Adipocyte (in vitro differentiated cells): ENCODE measurements at places on chromosomes 16 and 17.
A peak's percentile ranks its signal among the peaks of the same experiment; 100 is the strongest.

- DNase-seq = no peak
Observed at GRCh38 chr17:9279893-9280292, 258.6 kb downstream of the NTN1 start.

GRCh38 chr16:8178271-8178670 is 412.0 kb downstream of the TMEM114 start:
- DNase-seq = no peak

DNA sequence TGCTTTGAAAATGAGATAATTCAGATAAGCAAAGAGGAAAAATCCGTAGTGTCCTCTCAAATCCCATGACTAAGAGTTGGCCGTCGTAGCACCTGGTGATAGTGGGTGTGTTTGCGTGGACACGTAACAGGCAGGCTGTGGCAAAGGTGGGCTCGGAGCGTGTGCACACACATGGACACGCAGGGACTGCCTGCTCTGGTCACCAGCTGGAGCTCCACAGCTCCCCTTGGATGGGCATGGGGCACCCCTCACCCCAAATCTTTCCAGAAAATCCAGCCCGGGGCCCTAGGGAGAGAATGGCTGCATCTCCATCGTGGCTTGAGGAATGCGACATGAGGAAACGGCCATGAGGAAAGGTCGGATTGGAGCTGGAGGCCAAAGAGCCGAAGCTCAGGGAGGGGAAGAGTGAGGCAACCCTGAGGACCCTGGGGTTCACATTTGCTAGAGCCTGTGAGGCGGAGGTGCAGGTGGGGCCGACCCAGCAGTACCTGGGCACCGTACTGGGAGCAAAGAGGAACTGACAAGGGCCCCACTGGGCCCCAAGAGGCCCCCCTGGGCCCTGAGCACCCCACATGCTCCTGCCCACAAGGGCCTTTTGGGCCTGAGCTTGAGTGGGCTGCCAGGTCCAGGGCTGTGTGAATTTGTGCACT is 51.6 kb downstream of the DNAH17 start:
- DNase-seq = no peak

- DNase-seq = peak; percentile 99
Observed at GRCh38 chr17:21286066-21286770, 1.7 kb downstream of the MAP2K3 start.

GRCh38 chr17:19738757-19739156 is 9.3 kb downstream of the ALDH3A1 start:
- no peak for DNase-seq

- no peak for DNase-seq
Observed at GRCh38 chr17:18967916-18968315, 16.0 kb downstream of the SLC5A10 start.

DNA sequence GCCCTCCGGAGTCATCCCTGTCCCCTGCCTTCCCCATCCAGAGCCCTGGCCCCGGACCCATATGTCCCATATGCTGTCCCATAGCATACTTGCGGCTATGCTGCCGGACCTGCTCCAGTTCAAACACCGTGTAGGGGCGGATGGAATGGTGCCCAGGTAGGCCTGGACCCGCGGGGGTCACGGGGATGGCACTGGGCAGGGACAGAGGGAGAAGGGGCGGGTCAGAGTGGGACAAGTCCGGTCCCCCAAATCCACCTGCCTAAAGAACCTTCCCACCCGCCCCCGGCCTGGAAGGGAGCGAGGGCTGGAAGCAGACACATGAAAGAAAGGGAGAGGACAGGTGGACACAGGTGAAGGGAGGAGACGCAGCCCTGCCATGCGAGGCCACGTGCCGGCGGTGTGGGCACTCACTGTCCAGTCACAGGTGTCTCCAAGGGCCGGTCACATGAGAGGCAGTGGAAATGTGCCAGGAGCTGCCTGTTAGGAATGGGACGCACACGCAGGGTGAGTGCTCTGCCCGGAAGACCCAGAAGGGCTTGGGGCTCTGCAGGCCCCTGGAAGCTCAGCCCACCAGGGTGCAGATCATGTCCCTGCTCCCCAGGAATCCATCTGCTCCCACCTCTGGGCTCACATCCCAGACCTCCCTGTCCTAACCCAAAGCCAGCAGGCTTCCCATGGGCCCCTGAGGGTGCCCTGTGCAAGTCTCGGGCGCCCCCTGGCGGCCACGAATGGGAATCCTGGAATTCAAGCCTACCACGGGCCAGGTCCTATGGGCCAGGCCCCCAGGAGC is 14.0 kb downstream of the UBALD2 start:
- DNase-seq = peak; percentile 93

- DNase-seq = no peak
Observed at GRCh38 chr17:28528327-28529012, 22.3 kb downstream of the FOXN1 start.

GRCh38 chr16:50121278-50121677 is 31.8 kb upstream of the TENT4B start:
- no peak for DNase-seq

GRCh38 chr17:42311240-42312034 is 23.1 kb downstream of the STAT5A start:
- DNase-seq = peak; percentile 97

GRCh38 chr16:57411362-57411976 is 6.9 kb downstream of the CCL17 start:
- no peak for DNase-seq

DNA sequence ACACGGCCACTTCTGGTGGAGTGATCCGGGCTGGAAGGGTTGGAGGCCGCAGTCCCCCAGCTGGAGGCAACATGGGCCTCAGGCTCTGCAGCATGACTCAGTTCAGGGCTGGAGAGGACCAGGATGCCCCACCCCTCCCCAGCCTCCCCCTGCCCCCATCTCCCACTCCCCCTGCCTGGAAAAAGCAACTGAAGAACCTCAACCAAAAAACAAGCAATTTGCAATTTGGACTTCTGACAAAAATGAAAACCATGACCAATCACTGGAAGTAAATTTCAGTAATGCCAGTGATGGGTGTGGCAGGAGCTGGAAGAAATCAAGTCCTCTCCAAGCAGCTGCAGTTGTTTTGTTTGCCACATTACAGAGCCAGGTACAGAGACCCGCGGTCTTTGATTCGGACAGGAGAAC is 6.6 kb upstream of the MIF4GD start:
- peak; percentile 86 for DNase-seq

DNA sequence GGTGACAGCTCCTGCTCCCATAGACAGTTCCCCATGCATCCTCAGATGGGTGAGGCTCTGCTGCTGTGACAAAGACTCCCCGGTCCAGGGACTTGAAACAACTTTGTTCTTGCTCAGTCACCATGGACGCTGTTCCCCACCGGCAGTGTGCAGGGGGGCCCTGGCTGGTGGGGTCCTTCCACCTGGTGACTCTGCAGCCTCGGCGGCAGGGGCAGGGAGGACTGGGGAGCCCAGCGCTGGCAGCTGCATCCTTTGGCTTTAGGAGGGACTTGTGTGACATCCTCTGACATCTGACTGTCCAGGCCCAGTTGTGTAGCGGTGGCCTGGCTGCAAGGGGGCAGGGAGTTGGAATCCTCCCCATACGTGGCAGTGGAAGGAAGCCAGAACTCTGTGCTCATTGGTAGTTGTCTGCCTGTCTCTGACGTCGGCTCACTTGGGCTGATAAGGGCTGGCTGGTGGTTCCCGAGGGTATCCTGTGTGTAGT is 107.3 kb downstream of the CMIP start:
- DNase-seq = no peak

DNA sequence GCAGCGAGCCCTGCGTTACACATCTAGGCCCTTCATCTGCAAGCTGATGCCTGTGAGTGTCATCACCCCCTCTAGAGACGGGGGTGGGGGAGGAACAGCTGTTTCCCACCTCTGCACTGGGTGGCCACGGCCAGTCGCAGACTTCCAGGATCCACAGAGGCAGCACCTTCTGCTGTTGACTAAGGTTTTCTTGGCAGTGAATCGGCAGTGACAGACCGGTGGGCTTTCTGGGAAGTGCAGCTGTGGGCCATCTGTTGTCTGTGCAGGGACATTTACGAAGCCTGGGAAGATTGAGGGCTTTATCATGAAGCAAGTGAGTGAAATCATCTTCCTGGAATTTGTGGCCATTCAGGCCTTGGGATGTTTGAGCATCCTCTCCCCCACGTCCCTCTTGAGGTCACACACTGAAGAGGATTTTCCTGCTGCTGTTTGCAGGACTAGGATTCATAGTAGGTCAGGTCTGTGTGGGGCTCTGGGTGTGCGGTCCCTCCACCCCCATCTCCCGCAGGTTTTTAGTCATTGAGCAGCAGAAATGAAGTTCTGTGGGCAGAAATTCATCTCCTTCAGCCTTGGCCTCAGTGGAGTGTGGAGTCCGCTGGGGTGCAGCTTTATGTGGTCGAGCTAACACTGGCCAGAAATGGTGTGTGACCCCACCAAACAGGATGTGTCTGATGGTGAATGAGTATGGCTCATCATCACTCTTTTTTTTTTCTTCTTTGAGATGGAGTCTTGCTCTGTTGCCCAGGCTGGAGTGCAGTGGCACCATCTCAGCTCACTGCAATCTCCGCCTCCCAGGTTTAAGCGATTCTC is 12.0 kb downstream of the PGS1 start:
- peak; percentile 77 for DNase-seq

GRCh38 chr16:65667011-65667578 is 545.2 kb upstream of the CDH11 start:
- peak; percentile 38 for DNase-seq

- no peak for DNase-seq
Observed at GRCh38 chr16:85462714-85463611, 150.2 kb upstream of the GSE1 start.

DNA sequence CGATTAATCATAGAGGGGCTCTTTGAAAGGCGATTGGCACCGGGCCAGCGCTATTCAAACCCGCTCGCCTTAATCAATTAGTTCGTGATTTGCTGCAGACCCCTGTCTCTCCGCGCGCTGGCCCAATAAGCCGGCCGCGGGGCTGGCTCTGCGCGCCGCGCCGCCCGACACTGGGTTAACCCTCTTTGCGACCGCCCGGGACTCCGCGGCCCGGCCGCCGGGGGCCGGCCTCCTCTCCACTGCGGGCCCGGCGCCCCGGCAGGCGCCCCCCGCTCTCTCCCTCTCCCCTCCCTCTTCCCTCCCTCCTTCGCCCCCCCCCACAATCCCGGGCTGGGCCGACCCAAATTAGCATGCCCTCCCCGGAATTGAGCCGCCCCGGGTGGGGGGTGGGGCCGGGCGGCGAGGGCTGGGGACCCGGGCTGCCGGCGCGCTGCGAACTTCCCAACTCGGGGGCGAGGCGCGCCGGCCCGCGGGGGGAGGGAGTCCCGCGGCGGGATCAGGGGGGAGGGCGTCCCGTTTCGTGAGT is 428 bp upstream of the SALL1 start:
- peak; percentile 84 for DNase-seq

GRCh38 chr17:78767806-78768205 is 14.3 kb downstream of the CYTH1 start:
- no peak for DNase-seq

DNA sequence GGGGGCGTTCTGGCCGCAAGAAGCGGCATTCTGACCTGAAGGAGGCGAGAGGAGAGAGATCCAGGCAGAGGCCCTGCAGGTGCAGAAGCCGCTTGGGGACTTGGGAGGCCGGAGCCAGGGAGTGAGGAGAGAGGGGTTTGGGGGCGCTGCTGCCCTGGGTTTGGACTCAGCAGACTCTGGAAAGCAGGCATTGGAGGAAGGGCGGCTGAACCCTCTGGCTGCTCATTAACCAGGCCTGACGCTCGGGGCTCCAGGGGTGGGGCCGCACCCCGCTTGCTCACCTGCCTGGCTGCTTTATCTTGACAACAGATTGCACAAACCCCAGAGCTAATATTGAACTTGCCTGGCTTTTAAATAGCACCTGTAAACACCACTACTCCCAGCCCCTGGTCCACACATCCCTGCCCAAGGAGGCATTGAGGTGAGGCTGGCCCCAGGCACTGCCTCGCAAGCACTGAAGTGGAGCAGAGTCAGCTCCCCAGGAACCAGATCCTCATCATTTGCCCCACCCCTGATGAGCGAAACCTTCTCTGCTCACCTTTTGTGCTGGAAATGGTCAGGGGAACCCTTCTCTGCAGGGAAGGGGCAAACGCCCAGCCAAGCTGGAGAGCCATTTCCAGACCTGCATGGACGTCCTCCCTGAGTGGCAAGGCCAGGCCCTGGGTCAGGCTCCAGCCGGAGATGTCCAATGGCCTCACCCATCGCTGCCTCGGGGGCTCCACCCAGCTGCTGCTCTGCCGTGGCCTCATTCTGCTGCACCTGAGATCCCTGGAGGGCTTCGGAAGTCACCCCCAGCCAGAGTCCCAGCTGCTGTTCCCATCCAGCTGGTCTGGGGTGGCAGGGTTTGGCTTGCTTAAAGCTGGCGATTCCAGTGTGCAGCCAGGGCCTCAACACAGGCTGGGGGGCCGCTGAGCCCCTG is 190.2 kb upstream of the GSE1 start:
- DNase-seq = no peak

GRCh38 chr16:10971560-10971961 is 27.2 kb downstream of the CLEC16A start:
- peak; percentile 95 for DNase-seq

DNA sequence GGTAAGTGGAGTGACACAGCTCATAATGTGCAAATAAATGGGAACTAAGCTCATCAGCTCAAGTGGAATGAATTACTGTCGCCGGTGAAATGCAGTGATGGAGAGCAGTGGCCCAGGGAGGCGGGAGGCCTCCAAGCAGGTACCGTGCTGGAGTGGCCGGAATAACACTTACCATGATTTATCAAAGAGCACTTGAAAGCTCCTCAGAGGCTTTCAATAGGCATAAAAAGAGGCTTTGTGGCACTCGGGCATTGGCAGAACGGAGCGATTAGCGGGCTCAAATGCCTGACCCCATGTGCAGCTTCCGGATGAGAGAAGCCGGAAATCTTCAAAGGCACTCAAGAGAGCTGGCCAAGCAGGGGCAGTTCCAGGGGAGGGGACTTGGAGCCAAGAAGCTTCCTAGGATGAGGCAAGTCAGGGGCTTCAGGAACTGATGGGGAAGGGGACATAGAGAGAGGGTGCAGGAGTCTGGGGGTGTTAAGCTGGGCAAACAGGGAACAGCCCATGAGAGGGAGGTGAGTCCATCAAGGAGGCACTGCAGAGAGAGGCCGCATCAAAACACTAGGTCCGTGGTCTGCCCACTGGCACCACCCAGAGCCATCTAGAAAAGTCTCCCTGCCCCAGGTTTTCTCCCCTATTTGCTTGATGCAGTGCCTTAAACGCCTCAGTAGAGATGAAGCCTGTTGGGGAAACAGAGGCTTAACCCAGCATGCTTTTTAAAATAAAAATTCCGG is 144.0 kb upstream of the IRX6 start:
- no peak for DNase-seq

DNA sequence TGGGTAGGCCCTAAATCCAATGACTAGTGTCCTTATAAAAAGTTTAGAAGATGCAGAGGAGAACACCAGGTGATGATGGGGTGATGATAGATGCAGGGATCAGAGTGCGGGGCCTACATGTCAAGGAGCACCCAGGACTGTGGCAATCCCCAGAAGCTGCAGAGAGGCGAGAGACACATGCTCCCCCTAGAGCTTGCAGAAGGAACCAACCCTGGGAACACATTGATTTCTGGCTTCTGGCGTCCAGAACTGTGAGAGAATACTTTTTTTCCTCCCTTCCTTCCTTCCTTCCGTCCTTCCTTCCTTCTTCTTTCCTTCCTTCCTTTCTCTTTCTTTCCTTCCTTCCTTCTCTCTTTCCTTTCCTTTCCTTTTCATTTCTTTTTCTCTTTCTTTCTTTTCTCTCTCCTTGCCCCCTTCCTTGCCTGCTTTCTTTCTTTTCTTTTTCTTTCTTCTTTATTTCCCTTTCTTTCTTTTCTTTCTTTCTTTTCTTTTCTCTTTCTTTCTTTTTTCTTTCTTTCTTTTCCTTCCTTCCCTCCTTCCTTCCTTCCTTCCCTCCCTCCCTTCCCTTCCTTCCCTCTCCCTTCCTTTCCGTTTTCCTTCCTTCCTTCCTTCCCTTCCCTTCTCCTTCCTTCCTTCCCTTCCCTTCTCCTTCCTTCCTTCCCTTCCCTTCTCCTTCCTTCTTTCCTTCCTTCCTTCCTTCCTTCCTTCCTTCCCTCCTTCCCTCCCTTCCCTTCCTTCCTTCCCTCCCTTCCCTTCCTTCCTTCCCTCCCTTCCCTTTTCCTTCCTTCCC is 134.3 kb downstream of the HAPSTR1 start:
- DNase-seq = peak; percentile 4
